ENCODE measurements at places on chromosomes 1 and 21.
A peak's percentile ranks its signal among the peaks of the same experiment; 100 is the strongest.

- no peak for DNase-seq
These were observed 179.3 kb downstream of the RGS7 start for GRCh38 chr1:241177660-241178059.

DNA sequence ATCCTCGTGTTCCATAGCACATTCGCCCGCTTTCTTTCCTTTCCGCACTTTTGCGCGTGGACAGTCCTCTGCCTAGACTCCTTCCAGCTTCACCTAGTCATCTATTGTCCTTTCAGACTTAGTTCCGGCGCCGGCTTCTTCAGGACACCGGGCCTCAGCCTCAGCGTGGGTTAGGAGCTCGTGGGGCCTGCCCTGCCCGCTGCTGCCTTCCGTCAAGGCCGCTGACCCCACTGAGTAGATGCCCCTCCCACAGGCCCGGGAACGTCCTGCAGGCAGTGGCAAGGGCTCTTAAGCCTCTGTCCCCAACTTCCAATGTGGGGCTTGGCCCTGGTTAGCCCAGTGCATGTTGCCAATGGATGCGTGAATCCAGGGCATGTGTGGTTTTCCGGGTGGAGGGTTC, 11.4 kb downstream of the DMRTB1 start:
- DNase-seq, result no peak

DNA sequence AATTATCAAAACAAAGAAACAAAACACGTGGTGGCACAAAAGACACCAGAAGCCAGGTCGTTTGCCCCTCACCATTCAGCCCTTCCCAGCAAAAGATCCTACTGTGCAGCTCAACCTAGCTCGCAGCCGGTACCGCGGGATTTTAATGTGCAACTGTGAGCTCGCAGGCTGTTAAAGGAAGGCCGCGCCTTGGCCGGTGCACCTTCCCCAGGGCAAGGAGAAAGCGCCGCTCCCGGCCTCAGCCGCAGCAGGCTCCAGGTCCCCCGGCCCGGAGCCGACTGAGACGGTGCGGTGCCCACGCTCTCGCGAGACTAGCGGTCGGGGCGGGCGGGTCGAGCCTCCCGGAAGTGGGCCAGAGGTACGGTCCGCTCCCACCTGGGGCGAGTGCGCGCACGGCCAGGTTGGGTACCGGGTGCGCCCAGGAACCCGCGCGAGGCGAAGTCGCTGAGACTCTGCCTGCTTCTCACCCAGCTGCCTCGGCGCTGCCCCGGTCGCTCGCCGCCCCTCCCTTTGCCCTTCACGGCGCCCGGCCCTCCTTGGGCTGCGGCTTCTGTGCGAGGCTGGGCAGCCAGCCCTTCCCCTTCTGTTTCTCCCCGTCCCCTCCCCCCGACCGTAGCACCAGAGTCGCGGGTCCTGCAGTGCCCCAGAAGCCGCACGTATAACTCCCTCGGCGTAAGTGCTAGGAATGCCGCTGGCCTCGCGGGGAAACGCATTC, at the start of gene AGL:
Gene AGL (plus strand): TSS at position 618 of the 715 bp plus-strand sequence. CDS start 682 bp downstream, outside the sequence.
- DNase-seq, result peak; percentile 74

GRCh38 chr1:55828044-55828443, 612.9 kb upstream of the USP24 start:
- DNase-seq, result no peak

DNA sequence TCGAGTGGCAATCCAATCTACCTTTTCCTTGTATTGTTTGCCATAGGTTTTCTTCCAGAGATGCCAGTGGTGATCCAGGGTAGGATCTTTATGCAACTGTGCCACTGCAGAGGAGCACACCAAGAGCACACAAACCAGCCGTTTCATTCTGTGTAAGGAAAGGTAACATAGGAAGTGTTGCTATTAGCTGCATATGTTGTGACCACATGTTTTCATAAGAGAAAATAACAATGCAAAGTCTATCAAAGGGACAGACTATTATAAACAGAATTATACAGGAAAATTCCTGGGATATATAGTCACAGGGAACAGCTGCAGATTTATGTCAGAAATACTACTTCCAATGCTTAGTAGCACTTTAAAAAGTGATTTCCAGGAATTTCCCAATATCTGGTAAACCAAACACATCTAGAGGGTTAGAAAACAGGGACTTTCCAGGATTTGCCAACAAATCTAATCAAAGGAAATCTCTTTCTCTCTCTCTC, 919 bp downstream of the CTSS start:
- DNase-seq, result peak; percentile 14

DNA sequence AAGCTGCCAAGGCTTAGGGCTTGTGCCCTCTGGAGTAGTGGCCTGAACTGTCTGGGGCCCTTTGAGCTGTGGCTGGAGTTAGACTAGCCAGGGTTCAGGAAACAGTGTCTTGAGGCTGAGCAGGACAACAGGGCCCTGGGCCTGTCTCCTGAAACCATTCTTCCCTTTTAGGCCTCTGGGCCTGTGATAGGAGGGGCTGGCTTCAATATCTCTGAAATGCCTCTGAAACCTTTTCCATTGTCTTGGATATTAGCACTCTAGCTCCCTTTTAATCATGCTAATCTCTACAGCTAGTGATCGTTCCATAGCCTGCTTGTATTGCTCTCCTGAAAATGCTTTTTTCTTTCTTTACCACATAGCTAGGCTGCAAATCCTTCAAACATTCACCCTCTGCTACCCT, 135.3 kb downstream of the ADGRL4 start:
- no peak for DNase-seq

GRCh38 chr1:161313554-161314200, 504 bp upstream of the SDHC start:
- no peak for DNase-seq

DNA sequence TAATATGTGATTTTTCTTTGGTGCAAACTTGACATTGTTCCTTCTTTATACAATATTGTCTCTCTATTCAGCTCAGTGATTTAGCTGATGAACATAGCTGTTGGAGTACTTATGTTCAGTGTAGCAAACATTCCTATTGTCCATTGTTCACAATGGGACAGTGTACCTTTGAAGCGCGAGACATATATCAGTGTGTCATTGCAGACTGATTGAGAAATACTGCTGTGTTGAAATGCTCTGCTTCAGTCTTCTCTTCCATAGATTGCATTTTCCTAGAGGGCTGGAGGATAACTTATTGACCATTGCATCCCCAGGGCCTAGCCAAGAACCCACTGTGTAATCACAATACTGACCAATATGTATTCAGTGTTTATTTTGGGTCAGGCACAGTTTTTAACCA, 46.5 kb downstream of the HLX start:
- DNase-seq, result peak; percentile 4

- DNase-seq, result no peak
These were observed 40.8 kb downstream of the GLUL start for GRCh38 chr1:182350839-182351238.

GRCh38 chr1:29342983-29343382, 106.7 kb downstream of the PTPRU start:
- no peak for DNase-seq

Data from AML-193 (cell line).